Kidney (tissue), 22 donors: ENCODE measurements at places on chromosomes 11 and 22. TPM values are rescaled to one million over a fixed set of nuclear protein-coding genes. Genes with fewer than 3 reads are reported as not detected.

The RAG1 gene
- 1.9 TPM for total RNA-seq

The KRTAP5-9 gene
- 0.66 TPM for total RNA-seq

The OR8A1 gene
- total RNA-seq = not detected

The C11orf58 gene
- total RNA-seq = 117 TPM

The CHRM4 gene
- total RNA-seq = 0.16 TPM

The KCNA4 gene
- total RNA-seq = 0.06 TPM
